CD8-positive, alpha-beta T cell (primary cell): ENCODE measurements at places on chromosomes 11 and 22. TPM values are rescaled to one million over a fixed set of nuclear protein-coding genes. Genes with fewer than 3 reads are reported as not detected.

The ARHGEF12 gene
- total RNA-seq: 3.8 TPM

The FGF19 gene
- not detected for total RNA-seq

The CCDC85B gene
- total RNA-seq: 25.6 TPM

The ART1 gene
- total RNA-seq: not detected

The PLAAT4 gene
- 81.9 TPM for total RNA-seq

The ST14 gene
- total RNA-seq: 0.16 TPM

The MISFA gene
- not detected for total RNA-seq

The ARHGAP8 gene
- total RNA-seq: 15.4 TPM

The HOATZ gene
- total RNA-seq: not detected

The XKR3 gene
- total RNA-seq: not detected

The CTSW gene
- total RNA-seq: 200 TPM

The CCDC88B gene
- total RNA-seq: 111 TPM

The TREH gene
- total RNA-seq: not detected

The SMTNL1 gene
- total RNA-seq: not detected

The PHOX2A gene
- total RNA-seq: not detected

The GRM5 gene
- not detected for total RNA-seq

The SELENOM gene
- total RNA-seq: 62.2 TPM

The NTM gene
- total RNA-seq: not detected

The KIF18A gene
- total RNA-seq: 2.6 TPM

The PNPLA5 gene
- not detected for total RNA-seq

The ADM2 gene
- total RNA-seq: 1.1 TPM

The MS4A3 gene
- total RNA-seq: not detected

The TPBGL gene
- 0.43 TPM for total RNA-seq

The IGF2 gene
- not detected for total RNA-seq

The TMEM86A gene
- total RNA-seq: 6.1 TPM

The PDE2A gene
- total RNA-seq: 3.8 TPM

The INSC gene
- total RNA-seq: not detected

The DEPDC7 gene
- 3.2 TPM for total RNA-seq

The FAM111B gene
- total RNA-seq: 0.57 TPM

The ALDH3B2 gene
- not detected for total RNA-seq

The PGA5 gene
- not detected for total RNA-seq

The FOLR1 gene
- not detected for total RNA-seq

The HEPACAM gene
- not detected for total RNA-seq

The ARHGAP32 gene
- total RNA-seq: 4.9 TPM

The LRP4 gene
- not detected for total RNA-seq

The DEFB131B gene
- total RNA-seq: not detected

The TEAD1 gene
- not detected for total RNA-seq

The F2 gene
- not detected for total RNA-seq

The MS4A6A gene
- not detected for total RNA-seq

The PIK3C2A gene
- 54.3 TPM for total RNA-seq

The CACNA1I gene
- total RNA-seq: 5.9 TPM

The MMP12 gene
- not detected for total RNA-seq

The GLYAT gene
- not detected for total RNA-seq

The ASRGL1 gene
- total RNA-seq: 1.0 TPM
